ENCODE measurements at places on chromosomes 5 and 9.

- DNase-seq: no peak
Observed at GRCh38 chr5:89729623-89730301, 679.8 kb downstream of the CETN3 start.

- DNase-seq: no peak
Observed at GRCh38 chr5:113000466-113000865, 23.9 kb downstream of the DCP2 start.

DNA sequence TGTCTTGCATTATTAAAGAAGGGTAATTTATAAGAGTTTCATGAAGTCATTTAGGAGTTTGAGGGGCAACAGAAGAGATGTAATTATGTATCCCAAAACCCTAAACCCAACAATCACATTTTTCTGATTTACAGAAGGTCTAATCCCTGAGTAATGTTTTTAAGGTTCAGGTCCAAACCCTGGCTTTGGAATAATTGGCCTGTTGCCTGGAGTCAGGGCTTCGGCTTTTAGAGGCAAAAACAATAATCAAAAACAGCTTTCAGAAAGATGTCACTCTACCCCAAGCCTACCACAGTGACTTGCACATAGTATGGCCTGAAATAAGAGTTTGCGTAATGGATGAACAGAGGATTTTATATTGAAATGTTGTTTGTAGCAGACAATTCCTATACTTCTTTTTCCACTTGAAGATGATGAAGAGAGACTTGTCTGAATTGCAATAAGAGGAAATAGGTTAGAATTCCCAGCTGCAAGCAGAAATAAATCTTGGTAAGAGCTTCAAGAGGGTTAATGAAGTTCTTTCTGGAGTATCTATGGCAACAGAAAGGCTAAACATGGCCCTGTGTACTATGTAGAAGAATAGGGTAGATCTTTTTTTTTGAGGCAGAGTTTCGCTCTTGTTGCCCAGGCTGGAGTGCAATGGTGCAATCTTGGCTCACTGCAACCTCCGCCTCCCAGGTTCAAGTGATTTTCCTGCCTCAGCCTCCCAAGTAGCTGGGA, 152.0 kb downstream of the GPBP1 start:
- no peak for DNase-seq

DNA sequence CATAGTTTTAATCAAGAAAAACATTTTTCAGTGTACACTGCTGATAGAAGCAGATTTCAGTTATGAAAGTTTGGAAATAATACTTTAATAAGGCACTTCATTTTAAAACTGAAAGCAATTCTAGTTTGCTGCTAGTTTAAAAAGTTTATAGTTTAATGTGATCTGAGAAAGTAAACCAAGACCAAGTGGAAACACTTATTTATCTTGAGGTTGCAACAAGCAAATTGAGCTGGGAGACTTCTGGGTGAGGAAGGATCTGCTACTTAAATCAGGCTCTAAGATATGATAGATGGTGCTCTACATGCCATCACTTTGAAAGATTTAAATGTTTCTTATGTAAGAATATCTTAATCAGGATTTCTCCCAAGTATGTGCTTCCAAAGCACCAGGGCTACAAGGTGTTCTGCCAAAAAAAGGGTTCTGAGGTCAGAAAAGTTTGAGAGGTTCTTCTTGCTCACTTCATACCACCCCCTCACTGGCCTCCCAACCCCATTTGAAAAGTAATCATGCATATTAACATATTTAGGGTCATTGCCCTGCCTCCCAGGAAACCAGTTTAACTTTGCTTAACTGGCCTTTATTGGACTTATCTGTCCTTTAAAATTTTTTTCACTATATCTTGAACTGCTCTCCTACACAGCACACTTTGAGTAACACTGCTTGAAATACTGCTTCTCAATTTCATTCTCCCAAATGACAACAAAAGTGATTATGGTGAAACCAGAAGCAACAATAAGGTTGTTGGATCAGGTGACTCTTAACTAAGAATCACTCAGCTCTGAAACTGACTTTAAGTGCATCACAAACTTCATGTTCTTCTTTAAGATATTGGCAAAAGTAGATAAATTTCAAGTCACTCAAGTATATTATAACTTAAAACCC, 15.5 kb downstream of the SLC44A1 start:
- no peak for DNase-seq

DNA sequence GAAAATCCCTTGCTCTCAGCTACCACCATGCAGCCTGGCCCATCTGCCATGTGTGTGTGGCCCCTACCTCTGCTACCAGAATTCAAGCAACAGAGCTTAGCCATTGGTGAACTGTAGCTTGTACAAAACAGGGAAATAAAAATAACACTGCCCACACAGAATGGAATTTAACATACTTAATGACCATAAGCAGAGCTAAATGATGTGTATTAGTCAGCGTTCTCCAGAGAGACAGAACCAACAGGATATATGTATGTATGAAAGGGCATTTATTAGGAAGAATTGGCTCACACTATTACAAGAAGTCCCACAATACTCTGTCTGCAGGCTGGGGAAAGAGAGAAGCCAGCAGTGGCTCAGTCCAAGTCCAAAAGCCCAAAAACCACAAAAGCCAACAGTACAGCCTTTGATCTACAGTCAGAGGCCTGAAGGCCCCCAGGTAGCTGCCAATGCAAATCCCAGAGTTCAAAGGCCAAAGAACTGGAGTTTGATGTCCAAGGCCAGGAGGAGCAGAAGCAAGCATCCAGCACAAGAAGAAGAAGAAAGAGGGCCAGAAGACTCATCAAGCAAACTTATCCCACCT, 318.8 kb downstream of the DNAH5 start:
- DNase-seq: no peak

DNA sequence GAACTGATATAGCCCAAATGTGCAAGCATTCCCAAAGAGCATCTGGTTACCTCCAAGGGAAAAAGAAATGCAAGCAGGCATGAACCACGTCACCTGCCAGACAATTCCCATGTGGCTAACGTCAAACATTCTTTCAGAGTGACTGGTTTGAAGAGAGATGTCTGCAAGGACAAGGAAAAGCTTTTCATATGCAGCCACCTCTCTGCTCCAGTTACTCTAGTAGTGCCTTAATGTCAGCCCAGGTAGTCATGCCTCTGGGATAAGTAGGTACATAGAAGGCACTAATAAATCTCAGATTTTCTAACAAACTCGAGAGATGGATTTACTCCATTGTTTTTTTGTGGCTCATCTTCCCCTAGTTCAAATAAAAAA, 96.8 kb upstream of the IFNK start:
- no peak for DNase-seq

DNA sequence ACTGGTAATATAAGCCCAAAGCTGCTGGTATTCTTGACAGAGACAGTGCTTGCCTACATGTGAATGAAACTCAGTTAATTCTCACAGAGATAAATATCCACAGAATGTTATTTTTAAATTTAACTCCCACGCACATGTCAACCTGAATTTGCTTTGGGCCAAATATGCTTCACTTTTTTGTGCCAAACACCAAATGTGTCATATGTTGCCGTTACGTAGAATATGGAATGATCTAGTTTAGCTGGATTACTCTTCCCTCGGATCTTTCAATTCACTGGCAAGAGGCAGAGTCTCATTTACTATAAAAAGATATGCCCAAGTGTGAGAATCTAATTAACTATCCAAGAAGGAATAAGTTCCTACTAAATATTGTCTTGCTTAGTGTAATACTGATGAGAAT, 933.4 kb upstream of the COX7C start:
- DNase-seq: no peak

DNA sequence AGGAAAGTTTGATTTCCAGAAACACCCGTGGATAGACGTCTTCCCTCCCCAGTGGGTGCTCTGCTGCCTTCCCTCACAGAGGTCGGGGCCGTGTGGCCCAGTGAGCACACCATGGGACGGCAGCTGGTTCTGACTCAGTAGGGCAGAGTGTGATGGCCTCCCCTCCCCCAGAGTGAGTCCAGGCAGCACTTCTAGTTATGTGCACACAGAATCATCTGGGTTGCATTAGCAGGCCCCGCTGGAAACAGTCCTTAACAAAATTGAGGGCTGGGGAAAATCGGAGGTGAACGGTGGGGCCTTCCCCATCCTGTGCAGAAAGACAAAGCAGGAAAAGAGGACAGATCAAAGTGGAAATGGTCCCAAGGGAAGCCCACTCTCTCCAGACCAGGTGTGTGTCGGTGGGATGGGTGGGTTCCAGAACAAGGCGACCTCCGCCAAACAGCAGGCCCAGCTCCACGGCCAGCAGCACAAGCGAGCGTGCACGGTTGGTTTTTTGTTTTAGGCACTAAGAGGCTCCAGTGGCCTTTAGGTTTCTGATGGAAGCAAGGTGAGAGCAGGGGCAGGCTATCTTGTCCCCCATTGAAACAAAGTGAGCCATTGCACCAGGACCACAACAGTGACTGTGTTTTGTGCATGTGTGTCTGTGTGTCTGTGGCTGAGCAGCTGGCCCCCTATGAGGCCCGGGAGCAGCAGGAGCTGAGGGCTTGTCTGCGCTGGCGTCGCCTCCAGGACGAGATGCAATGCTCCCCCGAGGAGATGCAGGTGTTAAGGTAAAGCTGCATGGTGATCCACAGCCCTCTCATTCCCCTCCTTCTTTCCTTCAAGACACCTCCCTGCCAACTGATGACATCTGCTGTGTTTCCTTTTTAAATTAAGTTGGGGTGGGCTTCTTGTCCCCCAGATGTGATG, 201.5 kb downstream of the AOPEP start:
- DNase-seq: no peak

- DNase-seq: no peak
Observed at GRCh38 chr9:101307051-101307450, 77.8 kb downstream of the BAAT start.

GRCh38 chr5:3980156-3980555, 384.5 kb downstream of the IRX1 start:
- no peak for DNase-seq

DNA sequence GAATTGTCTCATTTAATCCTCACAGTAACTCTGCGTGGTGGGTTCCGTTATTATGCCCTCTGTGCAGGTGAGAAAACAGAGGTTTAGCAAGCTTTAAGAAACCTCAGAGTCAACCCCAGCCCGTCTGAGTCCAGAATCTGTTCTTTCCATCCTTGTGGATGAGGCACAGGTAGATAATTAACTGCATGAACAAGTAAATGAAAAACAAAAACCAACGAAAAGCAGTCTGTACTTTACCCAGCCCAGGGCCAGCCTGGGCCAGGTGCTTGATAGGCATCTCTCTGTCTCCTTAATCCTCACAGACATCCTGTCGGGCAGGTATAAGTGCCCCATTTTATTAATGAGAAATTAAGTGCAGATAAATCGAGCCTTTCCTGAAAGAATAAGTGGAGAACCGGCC, 25.3 kb upstream of the CXCL14 start:
- no peak for DNase-seq

- no peak for DNase-seq
Observed at GRCh38 chr5:58263296-58263695, 196.6 kb downstream of the PLK2 start.

DNA sequence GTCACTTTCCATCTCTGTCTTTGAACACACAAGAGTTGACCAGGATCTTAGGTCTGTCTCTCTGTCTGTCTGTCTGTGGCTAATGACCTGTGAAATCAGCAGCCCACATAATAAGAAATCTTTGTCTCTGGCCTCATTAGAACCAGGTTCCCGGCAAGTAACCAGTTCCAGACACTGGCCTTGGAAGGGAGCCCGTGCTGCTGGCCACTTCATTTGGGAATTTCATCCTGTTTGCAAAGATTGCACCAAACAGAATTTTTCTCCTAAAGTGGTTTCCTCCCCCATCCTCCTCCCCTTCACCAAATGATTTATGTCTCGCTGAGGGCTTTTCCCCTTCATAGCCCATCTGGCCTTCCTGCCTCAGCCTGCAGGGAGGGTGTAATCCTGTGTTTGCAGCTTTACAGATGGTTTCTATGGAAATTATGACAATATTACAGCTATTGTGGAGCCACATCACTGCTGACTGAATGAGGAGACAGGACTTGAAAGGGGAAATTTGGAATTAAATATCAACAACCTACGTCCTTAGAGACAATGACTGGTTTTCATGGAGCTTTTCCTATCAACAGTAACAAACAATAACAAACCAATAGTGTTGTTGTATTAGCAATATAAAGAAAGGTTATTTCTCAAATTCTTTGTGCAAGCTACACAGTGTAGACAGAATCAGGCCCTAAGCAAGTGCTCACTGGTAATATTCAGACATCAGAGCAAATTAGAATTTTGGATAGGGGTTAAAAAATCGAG, 25.7 kb downstream of the DPYSL3 start:
- DNase-seq: no peak

GRCh38 chr5:167248257-167248656, 1043.2 kb upstream of the WWC1 start:
- no peak for DNase-seq

DNA sequence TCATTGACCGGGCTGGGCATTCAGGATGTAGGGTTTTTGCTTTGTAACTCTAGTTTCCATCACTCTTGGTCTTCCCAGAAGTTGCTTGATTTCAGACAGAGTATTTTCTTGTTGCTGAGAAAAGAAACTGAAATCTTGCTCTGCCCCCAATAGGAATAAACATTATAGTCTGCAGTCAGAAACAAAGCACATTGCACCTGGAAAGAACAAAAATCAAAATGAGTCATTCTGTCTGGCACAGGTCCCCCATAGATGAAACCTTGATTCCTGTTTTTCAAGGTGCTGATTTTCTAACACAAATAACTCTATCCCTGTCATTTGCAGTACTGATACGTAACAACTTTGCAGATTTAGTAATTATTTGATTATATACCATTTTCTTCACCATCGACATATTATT, 232.1 kb downstream of the FBXO4 start:
- no peak for DNase-seq

DNA sequence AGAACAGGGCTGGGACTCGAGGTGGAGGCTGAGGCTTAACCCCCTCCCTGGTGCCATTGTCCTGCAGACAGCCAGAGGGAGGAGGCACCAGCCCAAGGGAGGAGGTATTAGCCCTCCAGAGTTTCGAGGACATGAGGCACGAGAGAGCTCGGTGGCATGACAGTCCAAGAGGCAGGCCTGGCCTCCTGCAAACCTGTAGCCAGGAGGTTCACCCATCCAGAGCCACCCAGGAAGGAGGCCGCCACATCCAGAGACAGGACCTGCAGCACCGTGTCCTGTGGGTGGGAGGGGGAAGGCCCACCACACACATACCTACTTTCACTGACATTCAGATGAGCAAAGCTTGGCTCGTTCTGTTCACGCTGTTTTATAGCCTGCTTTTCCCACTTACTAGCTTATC, 75.2 kb upstream of the ADAMTS2 start:
- DNase-seq: no peak

DNA sequence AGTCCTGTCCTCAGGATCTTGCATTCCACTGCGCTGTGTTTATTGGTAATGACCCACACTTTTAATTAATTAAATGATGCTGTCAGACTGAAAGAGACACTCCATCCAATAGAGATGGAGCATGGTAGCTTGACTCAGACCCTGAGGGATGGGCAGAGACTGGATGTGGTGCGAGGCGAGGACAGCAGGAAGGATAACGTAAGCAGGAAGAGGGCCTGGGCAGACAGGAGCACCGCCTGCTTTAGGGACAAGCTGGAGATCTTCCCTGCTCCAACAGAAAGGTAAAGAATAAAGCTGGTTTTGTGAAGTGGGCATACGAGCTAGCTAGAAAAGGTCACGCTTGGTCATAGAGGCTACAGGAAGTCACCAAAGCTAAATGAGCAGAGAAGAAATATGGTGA, 3.6 kb upstream of the DOCK8 start:
- no peak for DNase-seq

All from T-cell (primary cell).